ENCODE measurements at places on chromosomes 6 and 20.

DNA sequence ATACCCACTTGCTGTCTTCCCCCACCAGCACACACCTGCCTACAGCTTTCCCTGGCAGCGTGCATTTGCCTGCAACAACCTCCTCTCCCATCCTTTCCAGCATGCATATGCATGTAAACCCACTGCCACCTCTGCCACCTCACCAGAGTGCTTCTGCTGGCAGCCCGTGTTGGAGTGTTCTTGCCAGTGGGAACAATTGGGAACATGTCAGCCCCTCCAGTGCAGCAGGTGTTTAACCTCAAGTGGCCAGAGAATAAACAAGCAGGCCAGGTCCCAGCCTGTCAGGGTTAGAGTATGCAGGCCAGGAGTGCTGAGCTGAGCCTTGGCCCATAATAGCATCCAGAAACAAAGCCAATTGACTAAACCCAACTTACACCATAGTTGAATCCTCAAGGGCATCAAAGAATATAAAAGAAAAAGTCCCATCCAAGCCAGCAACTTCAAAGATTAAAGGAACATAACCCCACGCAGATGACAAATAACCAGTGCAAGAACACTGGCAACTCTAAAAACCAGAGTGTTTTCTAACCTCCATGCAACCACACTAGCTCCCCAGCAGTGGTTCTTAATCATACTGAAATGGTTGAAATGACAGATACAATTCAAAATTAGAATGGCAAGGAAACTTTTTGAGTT is 1212.1 kb upstream of the CITED2 start:
- DNase-seq = no peak

DNA sequence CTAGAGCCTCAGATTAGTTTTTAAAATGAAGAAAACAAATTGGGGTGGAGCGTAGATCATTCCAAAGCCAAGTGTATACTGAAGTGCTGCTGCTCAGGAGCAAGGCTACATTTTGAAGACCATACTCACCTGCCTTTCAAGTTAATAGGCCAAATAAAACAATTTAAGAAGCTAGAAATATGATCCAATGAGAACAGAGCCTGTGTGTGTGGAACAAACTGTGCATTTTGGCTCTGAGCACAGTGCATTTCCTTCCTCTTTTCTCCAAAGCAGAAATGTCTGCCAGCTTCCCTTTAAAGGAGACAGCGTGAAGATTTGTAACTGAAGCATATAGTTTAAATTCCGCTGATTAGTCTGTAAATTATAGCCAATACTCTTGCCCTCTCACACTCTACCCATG is 3.2 kb upstream of the IFNGR1 start:
- DNase-seq = no peak

DNA sequence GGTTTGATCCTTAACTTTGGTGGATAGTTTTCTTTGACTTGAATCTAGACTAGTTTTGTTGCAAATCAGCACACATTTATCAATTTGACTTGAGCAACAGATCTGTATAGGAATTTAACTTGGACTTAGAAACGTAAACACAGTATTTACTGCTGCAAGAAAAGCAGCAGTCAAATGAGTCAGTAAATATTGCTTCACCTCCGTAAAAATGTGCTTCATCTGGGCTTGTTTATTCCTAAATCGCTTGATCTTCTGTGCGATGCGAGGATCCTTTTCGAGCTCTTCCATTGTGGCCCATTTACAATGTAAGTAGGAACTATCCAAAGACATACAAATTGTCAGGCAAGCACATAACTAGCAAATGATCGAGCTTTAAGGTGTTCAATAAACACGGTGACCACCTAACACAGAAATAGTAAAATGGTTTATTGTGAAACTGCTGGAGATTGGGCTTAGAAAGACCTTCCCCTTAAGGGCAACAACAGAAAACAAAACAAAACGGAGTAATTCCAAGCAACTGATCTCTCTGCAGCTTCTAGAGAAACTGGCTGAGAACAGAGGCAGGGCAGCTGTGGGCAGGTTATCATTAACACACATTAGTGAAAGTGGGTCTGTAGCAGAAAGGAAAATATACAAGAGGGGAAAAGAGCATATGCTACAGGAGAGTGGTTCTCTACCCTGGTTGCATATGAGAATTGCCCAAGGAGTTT is 120.8 kb downstream of the CHD6 start:
- no peak for DNase-seq

GRCh38 chr6:14375930-14376329 is 258.4 kb downstream of the CD83 start:
- DNase-seq = no peak

- DNase-seq = no peak
Observed at GRCh38 chr20:57619051-57619831, 985 bp downstream of the ZBP1 start.

- DNase-seq = no peak
Observed at GRCh38 chr20:17511401-17511800, 19.8 kb downstream of the BFSP1 start.

DNA sequence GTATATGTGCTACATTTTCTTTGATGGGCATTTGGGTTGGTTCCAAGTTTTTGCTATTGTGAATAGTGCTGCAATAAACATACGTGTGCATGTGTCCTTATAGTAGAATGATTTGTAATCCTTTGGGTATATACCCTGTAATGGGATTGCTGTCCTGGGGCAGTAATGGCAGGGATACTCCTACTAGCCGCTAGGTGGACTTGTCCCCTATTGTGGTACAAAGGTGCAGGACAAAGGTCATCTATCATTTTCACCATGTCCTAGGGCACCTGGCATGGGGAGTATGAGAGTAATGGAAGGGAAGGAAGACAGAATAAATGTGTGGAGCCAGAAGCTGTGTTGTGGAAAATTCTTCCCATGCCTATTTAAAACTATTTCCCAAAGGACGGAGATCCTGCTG is 174.6 kb downstream of the CLIC5 start:
- DNase-seq = no peak

DNA sequence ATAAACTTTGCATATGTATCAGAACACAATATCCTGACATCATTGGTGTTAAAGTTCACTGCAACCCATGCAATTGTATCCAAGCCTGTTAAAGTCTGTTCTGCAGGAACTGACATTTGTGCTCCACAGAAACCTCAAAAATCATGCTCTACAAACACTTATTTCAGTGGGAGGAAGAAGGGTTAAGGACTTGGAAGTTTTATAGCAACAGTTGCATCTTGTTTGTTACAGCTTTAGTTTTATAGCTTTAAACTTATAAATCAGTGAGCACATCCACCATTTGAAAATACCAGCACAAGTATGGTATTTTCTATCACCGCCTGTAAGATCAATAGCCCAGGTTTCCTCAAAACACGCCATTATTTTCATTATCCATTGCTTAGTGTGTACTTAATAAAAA is 884 bp downstream of the ECT2L start:
- no peak for DNase-seq

DNA sequence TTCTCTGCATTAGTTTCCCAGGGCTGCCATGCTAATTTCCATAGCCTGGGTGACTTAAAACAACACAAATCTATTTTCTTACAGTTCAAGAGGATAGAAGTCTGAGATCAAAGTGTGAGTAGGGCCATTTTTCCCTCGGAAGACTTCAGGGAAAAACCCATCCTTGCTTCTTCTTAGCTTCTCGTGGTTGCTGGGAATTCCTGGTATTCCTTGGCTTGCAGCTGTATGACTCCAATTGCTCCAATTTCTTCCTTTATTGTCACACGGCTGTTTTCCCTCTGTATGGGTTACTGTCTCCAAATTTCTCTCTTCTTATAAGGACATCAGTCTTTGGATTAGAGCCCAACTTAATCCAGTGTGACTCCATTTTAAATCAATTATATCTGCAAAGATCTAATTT is 128.4 kb upstream of the JAG1 start:
- DNase-seq = no peak

GRCh38 chr6:136754820-136755219 is 37.5 kb downstream of the MAP3K5 start:
- DNase-seq = no peak

- DNase-seq = peak; percentile 41
Observed at GRCh38 chr6:37696220-37696840, 1.4 kb downstream of the MDGA1 start.

DNA sequence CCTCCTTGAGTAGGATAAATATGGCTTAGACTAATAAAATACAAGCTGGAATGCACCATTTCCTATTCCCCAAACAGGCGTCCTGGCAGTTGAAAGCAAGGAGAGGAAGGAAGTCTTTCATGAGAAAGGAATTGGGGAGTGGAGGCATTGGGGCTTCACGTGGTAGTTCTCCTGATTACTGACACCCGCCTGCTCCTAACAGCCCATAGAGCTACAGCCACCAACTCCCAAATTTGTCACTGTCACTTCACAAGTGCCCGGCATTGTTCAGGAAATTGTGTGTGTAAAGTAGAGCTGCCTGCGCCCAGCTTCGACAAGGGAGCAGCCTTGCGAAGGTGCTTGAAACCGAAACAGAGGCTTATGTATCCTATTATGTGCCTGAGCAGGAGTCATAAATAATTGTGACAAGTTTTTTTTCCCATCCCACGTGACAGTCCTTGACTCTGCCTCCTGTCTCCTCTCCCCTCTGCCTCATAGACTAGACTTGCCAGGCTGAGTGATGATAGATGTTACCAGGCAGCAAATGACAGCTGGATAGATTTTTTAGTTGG is 301.7 kb upstream of the ZFP64 start:
- peak; percentile 84 for DNase-seq

- DNase-seq = no peak
Observed at GRCh38 chr6:16991981-16992629, 109.7 kb upstream of the STMND1 start.

GRCh38 chr6:3119040-3119723 is 671 bp downstream of the BPHL start:
- peak; percentile 22 for DNase-seq

DNA sequence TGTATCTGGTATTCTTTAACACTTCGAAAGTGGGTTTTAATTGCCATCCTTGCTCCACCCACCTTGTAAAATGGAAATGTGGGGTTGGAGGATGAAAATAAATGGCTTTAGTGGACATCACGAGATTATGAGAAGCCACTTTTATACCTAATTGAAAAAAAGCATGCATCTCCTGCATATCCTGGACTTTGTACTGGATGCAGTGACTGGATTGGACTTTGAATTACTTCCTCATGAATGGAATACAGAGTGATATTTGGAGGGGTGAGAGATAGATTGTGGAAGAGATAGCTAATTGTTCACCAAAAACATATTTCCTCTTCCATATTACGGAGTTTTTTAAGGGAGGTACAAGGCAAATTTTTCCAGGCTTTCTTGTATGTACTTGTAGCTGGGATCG is 813.0 kb downstream of the TENT5A start:
- no peak for DNase-seq

GRCh38 chr20:15918631-15919030 is 654.6 kb downstream of the KIF16B start:
- no peak for DNase-seq

- no peak for DNase-seq
Observed at GRCh38 chr6:164086076-164086887, 671.8 kb downstream of the QKI start.

DNA sequence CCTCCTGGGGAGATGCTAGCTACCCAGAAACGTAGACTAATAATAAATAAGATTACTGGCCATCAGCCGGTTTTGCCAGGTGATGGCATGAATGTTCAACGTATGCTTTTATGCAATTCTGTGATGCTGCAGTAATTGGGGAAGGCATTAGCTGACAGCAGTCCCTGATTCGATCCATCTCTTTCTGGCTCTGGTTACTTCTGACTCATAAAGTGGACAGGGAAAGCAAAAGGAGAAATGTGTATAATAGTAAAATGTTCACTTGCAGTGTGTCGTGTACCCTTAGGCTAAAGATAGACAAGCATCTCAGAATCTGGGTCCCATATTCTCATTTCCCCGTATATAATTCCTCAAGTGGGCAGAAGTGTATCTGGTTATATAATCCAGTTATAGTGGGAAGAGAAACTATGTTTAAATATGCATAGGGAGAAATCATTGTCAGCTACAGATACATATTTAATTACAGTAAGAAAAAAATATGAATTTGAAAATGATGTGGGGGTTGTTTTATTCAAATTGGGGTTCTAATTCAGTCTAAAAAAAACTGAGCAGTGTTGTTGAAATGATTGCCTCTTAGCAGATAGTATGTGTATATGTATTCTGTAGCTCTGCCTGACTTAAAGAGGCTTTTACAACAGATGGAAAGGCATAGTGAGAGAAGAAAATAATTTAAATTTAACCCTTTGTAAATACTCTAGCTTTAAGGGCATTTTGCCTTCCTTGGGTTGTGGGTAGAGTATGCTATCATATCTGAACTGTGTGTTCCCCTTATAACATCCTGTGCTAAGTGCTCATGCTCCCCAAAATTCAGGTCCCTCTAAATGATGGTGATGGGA is 40.6 kb downstream of the DOK5 start:
- DNase-seq = no peak

DNA sequence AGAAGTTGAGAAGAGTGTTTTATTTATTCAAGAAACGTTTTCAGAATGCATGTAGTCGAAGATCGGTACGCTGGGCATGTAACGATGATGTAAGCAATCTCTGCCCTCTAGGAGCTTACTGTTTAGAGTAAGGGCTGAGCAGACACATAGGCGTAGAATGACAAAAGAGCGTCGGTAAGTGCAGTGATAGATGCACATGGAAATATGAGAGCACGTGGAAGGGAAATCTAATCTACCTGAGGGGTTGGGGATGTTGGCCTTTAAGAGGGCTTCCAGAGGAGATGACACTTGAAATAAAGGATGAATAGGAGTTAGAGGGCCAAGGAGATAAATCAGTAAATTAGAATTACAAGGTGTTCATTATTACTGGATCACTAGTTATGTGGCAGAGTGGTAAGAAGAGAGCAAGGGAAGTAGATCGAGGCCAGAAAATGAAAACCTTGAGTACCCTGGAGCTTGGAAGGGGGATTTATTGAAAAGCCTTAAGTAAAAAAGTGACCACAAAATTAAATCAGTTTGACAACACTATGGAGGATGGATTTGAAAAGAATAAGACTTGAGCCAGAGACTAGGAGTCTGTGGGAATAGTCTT is 782 bp downstream of the TRMT11 start:
- DNase-seq = no peak

- no peak for DNase-seq
Observed at GRCh38 chr20:2840967-2841531, 504 bp downstream of the VPS16 start.

DNA sequence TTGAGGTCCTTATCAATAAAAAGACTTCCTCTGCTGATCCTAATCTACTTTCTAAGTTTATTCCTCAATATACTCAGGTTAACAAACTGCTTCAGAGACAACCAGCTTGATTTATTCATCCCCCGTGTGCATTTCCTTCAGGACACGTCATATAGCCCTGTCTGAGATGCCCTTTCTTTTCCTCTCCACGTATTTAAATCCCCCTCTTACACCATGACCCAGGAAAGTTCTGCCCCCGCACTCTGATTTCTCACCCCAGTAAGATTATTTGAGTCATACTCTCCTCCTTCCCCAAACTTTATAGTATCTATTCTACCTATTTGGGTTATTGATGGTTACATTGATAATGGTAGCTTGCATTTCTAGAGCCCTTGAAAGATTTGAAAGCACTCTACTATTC is 9.8 kb upstream of the CGA start:
- DNase-seq = no peak

GRCh38 chr6:54076159-54076789 is 35.0 kb upstream of the MLIP start:
- no peak for DNase-seq

- peak; percentile 74 for DNase-seq
Observed at GRCh38 chr20:62427172-62428001, at the start of gene RBBP8NL. RBBP8NL (minus strand) TSS chr20:62427539; CDS start chr20:62419647, 7,892 bp downstream.

Measured in foreskin keratinocyte (primary cell).